ENCODE measurements at places on chromosomes 7 and 10.

DNA sequence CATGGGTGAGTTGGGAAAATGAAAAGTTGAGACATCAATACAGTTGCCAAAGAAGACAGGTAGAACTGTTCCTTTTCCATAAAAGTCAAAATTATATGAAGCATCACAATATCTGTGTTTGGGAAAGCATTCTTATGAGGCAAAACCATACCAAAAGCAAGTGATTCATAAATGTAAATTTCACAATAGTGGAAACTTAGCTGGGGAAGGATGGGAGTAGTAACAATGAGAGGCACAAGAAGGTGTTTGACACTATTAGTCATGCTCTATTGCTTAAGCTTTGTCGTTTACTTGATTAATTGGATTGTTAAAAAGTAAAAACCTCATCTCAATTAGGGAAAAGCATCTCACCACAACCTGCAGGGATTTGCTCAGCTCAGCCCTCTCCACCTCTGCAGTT is 240.2 kb downstream of the C7orf25 start:
- DNase-seq, result no peak

DNA sequence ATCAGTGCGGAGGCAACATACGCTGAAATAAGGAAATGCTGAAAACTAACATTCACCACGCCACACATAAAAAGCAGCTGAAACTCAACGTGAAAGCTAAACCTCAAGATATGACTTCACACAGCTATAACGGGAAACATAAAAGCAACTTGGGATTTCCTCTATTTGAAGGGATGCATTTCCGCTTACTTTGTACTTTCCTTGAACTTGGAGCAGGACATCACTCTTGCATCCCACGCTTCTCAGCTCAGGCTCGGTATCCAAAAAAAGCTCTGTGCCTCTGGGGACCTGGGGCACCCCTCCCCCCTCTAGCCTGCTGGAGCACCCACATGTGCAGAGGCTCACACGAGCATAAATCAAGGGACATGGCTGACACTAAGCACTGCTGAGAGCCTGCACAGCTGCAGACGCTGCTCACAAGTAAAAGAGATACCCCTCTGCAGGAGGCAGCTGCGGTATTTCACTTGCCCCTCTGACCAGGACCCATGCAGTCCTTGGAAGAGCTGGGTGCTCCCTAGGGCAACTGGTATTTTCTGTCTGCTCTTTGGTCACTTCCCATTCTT is 34.2 kb downstream of the PARD3 start:
- DNase-seq, result peak; percentile 34

- DNase-seq, result peak; percentile 6
Observed at GRCh38 chr7:4837803-4838625, 23.8 kb downstream of the PAPOLB start.

DNA sequence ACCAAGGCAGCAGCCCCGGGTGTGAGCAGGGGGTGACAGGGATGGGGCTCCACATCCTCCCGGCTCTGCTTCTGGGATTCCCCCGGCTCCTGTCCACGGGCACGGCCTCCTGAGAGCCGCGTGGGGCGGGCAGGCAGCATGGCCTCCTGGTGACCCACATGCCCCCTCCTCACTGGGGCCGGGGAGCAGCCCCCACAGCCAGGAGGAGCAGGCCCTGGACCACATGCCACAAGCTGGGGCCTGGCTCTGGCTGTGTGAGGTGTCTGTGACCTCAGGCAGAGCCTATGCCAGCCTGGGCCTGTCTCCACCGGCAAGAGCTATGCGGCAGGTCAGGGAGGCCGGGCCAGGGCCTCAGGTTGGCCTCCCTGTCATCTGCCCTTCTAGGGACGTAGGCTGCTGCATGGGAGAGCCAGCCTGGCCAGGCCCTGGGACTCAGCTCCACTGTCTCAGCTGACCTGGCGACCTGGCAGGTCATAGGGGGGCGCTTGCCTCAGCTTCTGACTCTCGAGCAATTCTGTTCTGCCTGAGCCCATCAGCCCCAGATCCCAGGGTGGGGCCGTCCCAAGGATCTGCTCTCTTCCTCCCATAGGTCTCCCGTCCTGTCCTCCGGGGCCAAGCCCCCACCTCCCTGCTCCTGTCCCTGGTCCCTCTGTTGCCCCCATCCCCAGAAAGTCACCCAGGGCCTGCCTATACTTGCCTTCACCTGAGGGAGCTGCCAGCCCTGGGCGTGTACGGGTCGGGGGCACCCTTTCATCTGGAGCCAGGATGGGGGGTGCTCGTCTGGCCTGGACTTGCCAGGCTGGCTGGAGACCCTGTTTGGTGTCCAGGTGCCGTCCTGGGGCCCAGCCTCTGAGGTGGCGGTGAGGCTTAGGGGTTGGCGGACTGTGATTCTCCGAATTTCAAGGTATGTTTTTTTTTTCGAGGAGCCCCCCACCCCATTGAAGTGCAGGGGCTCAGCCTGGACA is 3.9 kb upstream of the TMEM184A start:
- DNase-seq, result no peak

DNA sequence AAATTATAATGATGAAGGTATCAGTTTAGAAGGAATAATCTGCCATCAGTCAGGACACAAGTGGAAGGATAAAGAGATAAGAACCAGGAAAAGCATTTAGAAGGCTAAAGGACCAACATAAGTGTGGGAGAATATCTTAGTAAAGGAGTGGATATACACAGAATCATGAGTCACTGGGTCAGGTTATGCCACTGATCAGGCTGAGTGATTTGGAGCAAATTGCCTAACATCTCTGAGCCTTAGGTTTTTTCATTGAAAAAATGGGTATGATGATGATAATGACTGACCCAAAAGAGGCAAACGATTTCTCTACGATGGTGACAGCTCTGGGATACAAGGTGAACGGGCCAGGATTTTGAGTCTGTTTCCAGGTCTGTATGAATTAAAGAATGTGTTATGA is 2.8 kb upstream of the CUL1 start:
- no peak for DNase-seq

GRCh38 chr7:96023387-96023786 is 251.0 kb downstream of the DYNC1I1 start:
- no peak for DNase-seq

- no peak for DNase-seq
Observed at GRCh38 chr10:73979141-73979808, 18.6 kb upstream of the VCL start.

Measured in mesendoderm (in vitro differentiated cells).